Small intestine (tissue), 16 donors: ENCODE measurements at places on chromosomes 4 and X. TPM values are rescaled to one million over a fixed set of nuclear protein-coding genes. Genes with fewer than 3 reads are reported as not detected.

DNA sequence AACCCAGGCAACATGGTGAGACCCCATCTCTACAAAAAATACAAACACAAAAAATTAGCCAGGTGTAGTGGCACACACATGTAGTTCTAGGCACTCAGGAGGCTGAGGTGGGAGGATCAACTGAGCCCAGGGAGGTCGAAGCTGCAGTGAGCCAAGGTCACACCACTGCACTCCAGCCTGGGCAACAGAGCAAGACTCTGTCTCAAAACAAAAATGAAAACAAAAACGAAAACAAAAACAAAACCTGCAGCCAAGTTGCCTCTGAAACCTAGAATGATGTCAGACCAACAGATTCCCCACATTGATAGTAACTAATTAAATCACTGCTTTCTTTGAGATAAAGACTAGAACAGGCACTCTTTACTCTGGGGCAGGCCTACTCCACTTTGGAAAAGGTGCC is 104.5 kb downstream of the AMELX start:
- DNase-seq, result no peak

CXorf58 gene
- not detected for polyA plus RNA-seq

GRCh38 chr4:161519611-161520010 is 644.2 kb downstream of the FSTL5 start:
- DNase-seq, result no peak

DNA sequence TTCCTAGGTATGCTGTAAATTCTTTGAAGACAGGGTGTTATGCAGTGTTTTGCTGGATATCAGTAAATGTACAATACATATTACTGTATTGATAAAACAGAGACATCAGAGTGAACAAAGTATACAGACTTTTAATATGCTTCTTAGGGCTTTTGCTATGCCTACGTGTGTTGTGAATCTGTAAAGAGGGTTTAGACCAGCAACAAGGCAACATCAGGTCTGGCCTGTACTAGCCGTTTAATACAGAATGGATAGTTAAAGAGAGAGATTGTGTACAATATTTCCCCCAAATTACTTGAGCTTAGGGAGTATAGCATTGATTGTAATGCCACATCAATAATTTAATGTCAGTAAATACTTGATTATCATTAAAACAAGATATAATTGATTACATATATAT is 75.2 kb downstream of the PAQR3 start:
- DNase-seq, result no peak
